NCI-H2029 treated with DMSO at 0.1 percent for 48 hours (cell line): ENCODE measurements at places on chromosomes 12 and 14.

- no peak for DNase-seq
These were observed 174.1 kb upstream of the RTL1 start for GRCh38 chr14:101077481-101078074.

- DNase-seq: no peak
These were observed 98.5 kb downstream of the SINHCAF start for GRCh38 chr12:31227401-31227981.

GRCh38 chr12:129532707-129533499, 370.9 kb downstream of the TMEM132D start:
- DNase-seq: no peak

DNA sequence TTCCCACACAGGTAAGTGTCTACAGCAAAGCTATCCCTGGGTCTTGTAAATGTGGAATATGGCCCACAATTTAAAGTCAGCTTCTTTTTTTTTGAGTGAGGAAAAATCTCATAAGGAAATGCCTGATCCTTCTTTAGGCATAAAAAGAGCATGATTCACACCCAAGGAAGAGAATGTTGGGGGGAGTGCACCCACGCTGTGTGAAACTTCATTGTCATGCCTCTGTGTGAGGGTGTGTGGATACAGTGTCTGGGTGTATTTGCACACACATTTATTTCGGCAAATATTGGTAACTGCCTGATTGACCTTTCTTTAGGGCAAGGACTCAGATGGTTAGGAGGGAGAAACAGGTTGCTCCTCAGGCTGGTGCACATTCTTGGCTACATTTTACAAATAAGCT, 196.8 kb upstream of the STXBP6 start:
- no peak for DNase-seq

DNA sequence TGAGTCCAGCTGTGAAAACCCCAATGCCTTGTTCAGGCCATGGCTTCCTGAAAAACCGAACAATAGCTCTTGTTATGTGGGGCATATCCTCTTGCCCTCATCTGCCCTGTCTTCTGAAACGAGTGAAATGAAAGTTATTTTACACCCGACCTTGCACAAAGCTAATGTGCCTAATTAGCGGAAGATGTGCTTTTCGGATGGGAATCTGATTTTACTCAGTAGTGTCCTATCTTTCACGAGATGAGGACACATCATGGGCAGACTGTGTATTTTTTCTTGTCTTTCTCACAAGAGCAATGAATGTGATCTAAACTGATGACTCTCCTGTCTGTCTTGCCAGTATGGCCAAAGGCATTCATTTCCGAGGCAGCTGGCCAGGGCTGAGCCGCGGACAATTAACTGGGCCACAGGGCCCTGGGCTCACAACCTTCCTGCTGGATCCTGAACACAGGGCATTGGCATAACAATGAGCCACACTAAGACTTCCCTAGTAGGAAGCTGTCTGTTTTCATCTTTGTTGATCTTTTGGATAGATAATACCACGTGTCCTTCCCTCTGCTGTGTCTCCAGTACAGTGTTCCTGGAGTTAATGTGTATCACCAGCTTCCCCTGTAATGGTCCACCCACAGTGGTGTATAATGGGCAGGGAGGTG, 86.0 kb upstream of the HIF1A start:
- peak; percentile 99 for DNase-seq

DNA sequence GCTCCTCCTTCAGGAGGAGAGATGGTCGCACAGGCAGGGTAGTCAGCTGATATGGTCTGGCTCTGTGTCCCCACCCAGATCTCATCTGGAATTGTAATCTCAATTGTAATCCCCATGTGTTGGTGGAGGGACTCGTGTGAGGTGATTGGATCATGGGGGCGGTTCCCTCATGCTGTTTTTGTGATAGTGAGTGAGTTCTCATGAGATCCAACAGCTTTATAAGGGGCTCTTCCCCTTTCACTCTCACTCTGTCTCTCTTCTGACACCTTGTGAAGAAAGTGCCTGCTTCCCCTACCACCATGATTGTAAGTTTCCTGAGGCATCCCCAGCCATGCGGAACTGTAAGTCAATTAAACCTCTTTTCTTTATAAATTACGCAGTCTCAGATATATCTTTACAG, 218.9 kb upstream of the TMTC1 start:
- DNase-seq: no peak

- peak; percentile 62 for DNase-seq
These were observed 10.0 kb upstream of the SMARCD1 start for GRCh38 chr12:50074936-50075807.

GRCh38 chr14:104549536-104550339, 29.8 kb upstream of the C14orf180 start:
- no peak for DNase-seq

GRCh38 chr12:11764837-11765236, 115.4 kb downstream of the ETV6 start:
- no peak for DNase-seq

GRCh38 chr14:41605550-41606281, 960 bp upstream of the LRFN5 start:
- peak; percentile 72 for DNase-seq

- DNase-seq: no peak
These were observed 85.6 kb downstream of the CCDC92 start for GRCh38 chr12:123886931-123887582.

- DNase-seq: no peak
These were observed 9.1 kb downstream of the INTS13 start for GRCh38 chr12:26928661-26929060.

GRCh38 chr12:5548152-5548943, 116.4 kb downstream of the NTF3 start:
- no peak for DNase-seq

- no peak for DNase-seq
These were observed 858.2 kb upstream of the FLRT2 start for GRCh38 chr14:84671776-84672175.

DNA sequence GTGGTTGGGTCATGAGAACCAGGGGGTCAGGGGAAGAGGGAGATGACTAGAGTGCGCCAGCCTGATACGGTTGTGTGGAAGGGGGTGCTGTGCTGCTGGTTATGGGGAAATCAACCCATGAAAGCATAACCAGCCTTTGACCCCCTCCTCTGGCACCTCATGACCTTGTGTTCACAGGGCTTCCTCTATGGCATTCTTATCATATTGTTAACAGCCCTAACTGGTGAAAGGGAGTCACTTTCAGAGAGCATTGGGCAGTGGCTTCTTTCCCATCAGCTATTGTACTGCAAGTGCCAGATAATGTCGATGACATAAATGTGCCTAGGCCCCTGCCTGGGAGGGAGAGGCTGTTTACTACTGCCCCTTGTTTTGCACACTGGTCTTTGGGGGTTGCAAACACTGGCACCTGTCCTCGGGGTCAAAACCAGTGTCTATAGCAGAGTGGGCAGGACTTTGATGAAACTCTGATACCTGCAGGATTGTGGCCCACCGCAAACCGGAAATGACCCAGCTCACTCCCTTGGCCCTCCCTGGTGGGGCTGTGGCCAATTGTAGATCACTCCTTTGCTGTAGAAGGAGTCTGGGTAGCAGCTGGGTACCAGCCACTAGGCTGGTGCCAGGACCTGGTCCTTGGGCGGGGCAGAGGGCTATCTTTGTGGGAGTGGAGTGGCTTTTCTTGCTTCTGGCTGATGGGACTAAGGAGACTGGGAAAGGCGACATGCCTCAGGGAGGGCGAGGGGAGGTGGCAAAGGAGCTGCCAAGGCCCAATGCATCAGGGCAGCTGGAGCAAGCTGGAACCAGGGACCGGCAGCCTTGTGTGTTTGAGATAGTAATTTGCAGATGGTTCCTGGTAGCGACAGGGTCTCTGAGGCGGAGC, 634 bp upstream of the TMEM63C start:
- DNase-seq: no peak

- DNase-seq: no peak
These were observed 13.6 kb upstream of the TPCN1 start for GRCh38 chr12:113207613-113208040.

GRCh38 chr14:51012055-51012454, 67.8 kb upstream of the PYGL start:
- DNase-seq: no peak

GRCh38 chr12:76786986-76787385, 23.1 kb downstream of the ZDHHC17 start:
- no peak for DNase-seq

DNA sequence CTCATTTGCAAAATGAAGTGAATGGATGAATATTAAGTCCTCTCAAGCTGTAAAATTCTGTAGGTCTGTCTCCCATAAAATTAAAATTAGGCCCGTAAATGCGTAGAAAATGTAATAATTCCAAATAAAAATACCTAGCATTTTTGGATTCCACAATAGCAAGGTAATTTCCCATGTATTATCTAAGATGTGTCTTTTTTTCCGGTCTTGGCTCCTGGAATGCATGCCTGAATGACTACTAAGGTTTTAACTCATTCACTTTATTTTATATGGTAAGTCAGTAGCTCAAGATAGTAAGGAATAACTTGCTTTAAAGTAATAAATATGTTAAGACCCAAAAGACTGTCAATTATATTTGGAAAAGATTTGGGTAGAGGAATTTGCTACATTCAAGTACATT, 11.1 kb downstream of the TXNRD1 start:
- no peak for DNase-seq

- DNase-seq: no peak
These were observed 13.7 kb downstream of the TXNDC16 start for GRCh38 chr14:52538623-52539022.

DNA sequence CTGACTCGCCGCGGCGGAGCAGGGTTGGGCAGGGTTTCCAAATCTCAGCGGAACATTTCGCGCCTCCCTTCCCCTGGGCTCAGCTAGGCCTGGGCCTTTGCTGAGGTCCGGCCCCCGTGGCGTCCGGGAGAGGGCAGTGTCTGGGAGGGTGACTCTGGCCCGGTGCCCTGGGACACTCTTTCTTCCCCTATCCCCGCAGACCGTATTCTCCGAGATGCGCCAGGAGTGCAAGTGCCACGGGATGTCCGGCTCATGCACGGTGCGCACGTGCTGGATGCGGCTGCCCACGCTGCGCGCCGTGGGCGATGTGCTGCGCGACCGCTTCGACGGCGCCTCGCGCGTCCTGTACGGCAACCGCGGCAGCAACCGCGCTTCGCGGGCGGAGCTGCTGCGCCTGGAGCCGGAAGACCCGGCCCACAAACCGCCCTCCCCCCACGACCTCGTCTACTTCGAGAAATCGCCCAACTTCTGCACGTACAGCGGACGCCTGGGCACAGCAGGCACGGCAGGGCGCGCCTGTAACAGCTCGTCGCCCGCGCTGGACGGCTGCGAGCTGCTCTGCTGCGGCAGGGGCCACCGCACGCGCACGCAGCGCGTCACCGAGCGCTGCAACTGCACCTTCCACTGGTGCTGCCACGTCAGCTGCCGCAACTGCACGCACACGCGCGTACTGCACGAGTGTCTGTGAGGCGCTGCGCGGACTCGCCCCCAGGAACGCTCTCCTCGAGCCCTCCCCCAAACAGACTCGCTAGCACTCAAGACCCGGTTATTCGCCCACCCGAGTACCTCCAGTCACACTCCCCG, 3.0 kb downstream of the WNT1 start:
- DNase-seq: no peak

DNA sequence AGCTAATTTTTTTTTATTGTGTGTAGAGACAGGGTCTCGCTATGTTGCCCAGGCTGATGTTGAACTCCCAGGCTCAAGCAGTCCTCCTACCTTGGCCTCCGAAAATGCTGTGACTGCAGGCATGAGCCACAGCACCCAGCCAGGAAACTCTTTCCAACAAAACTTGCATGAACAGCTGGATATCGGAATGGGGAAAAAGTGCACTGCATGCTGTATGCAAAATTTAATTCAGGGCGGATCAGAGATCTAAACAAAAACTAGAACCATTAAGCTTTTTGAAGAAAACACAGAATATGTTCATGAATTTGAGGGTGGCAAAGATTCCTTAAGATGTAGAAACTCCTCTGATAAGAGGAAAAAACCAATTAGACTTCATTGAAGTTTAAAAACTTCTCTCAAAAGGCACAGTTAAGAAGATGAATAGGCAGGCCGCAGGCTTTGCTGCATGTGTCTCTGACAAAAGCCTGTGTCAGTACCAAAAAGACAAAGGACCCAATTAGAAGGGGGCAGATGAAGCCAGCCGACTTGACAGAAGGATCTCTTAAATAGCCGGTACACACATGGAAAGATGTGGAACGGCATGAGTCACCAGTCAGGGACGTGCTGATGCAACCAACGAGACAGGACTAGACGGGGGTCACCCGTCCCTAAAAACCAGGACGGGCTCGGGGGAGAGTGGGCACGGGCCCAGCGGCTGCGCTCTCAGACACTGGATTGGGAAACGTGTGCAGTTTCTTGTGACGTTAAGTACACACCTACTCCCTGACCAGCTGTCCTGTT, 34.8 kb upstream of the MMP17 start:
- no peak for DNase-seq

DNA sequence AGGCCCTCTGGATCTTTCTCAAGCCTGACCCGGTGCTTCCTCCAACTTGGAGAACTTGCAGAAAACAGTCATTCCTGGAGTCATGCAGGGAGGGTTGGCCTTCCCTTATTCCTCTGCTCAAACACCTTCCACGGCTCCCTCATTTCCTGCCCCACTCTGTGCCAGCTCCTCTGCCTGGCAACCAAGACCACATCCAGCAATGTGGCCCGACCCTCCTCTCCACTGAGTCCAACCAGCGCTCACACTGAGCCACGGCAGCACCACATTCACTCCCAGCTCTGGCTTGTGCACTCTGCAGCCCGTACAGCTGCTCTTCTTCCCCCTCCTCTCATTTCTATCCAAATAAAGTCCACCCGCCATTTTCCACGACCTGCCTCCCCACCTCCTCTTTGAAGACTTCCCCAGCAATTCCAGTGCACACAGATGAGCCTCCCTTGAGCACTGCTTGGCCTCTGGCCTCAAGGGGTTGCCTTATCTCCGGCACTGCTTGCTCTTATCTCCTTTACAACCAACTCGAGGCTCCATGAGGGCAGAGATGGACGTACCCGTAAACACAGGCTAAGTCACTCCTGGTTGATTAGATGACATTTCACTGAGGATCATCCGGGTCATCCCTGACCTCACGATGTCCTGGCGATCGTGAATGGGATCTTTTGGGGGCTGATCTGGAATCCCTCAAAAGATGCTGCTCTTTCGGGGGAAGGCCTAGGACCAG, 5.4 kb downstream of the PGF start:
- no peak for DNase-seq

DNA sequence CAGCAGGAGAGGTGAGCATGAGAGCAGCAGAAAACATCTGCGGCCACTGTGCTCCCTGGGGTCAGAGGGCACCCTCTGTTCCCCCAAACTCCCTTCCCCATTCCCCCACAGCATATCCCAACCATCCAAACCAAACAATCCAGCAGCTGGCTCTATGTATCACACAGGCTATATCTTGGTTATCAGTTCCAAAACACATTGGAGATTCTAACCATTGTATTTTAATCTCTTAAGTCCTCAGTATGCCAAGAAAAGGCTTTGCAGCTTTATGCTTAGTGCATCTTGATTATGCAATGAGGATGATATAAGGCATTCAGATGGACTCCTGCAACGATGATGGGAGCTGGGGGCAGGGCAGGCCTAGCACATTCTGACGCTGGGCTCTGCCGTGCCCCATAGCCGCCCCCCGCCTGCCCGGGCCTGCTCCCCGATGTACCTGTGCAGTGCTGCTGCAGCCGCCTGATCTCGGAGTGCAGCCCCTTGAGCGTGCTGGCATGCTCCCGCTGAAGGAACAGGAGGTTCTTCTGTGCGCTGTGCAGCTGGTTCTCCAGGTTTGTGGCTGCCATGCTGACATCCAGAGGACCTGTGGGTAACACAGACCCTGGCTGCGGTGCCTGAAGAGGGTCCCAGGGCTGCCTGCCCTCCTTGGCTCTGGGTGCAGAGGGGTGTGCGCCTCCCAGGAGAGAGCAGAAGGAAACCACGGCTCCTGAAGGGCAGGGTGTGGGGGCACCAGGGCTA, 29.6 kb downstream of the CCDC92 start:
- no peak for DNase-seq

- DNase-seq: no peak
These were observed 32.7 kb upstream of the SELPLG start for GRCh38 chr12:108666401-108666881.

GRCh38 chr12:15278816-15279658, 43.3 kb upstream of the PTPRO start:
- peak; percentile 76 for DNase-seq
